ENCODE measurements at places on chromosomes 2 and 18. TPM values are rescaled to one million over a fixed set of nuclear protein-coding genes. Genes with fewer than 3 reads are reported as not detected.

DNA sequence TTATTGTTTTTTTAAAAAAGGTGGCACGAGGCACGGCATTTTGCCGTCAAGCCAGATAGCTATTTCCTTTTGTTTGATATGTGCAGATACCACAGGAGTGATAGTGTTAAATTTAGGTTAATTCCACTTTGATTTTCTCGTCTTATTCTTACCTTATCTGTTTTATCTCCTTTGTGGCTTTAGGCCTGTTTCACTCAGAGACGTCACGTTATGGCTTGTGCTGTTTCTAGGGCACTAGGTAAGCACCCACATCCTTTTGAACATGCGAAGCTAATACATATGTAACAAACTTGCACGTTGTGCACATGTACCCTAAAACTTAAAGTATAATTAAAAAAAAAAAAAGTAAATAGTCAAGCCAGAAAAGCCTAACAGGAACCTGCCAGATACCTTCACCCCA lies 57.8 kb downstream of the C18orf63 start:
- no peak overlapping the region for H3K4me3 ChIP-seq
- peaks cover 18% of the 10 kb centered on the region for H3K27me3 ChIP-seq
- H3K36me3 ChIP-seq, result no peaks in the 10 kb centered on the region
- no peak overlapping the region for H3K27ac ChIP-seq

DNA sequence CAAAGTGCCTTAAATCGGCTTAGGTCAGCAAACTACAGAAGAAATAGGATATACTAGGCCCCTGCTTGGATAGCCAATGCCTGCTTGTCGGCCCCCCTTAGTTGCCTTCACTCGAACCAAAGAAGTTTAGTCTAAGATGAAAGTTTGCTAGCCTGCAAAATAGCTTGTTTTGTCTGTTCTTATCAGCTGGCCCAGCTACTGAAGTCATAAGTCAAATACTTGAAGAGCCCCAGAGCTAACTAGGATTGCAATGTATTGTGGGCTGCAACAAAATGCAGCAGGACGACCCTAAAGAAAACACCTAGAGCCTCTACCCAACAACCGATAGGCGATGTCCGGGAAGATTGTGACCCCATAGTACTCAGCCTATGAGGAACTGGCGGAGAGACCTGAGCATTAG lies 183.5 kb upstream of the HS6ST1 start:
- H3K4me3 ChIP-seq, result no peak overlapping the region
- no peaks in the 10 kb centered on the region for H3K36me3 ChIP-seq
- H3K27me3 ChIP-seq, result no peaks in the 10 kb centered on the region
- DNase-seq, result no peak
- peaks cover 43% of the 10 kb centered on the region for H3K4me1 ChIP-seq

ALMS1 gene
- 22.3 TPM for total RNA-seq

DNA sequence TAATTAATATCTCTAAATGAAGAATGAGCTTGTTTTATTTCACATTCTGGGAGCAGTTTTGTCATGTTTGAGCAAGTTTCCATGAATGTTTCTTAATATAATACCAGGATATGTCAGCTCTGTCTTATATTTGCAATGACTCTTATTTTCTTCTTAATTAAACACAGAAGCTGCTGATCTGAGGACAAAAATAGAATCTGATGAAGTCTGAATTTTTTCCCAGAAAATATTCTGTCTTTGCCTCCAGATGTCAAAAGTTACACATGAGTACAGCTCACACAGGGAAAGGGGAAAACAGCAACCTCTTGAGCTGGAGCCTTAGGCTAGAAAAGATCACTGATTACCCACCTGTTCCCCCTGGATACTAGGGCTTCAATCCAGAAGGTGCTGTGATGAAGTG lies 606.6 kb upstream of the SYT4 start:
- H3K4me1 ChIP-seq, result no peaks in the 10 kb centered on the region
- no peak overlapping the region for H3K4me3 ChIP-seq
- no peaks in the 10 kb centered on the region for H3K36me3 ChIP-seq
- H3K27me3 ChIP-seq, result no peaks in the 10 kb centered on the region
- no peak for DNase-seq

OST4 gene
- 334 TPM for total RNA-seq

DNA sequence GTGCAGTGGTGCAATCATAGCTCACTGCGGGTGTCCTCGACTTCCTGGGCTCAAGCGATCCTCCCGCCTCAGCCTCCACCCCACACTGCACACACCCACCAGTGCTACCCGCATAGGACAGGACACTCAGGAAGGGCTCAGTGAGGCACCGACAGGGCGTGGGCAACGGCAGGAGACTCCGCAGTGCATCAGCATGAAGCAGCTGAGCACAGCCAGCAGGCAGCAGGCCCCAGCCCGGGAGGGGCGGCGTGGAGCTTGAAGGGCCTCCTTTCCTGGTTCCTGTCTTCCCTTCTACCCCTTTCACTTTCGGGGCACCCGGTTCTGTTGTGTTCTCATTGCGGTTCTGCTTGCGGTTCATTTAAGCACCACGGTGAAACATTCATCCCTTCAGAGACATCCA lies 89.8 kb downstream of the ZNF516 start:
- H3K4me3 ChIP-seq, result no peak overlapping the region
- peaks cover 20% of the 10 kb centered on the region for H3K36me3 ChIP-seq
- peaks cover 3% of the 10 kb centered on the region for H3K4me1 ChIP-seq
- H3K27me3 ChIP-seq, result no peaks in the 10 kb centered on the region
- H3K27ac ChIP-seq, result no peak overlapping the region

GRCh38 chr2:199704358-199705238 lies 146.4 kb downstream of the FTCDNL1 start:
- DNase-seq, result no peak
- no peak overlapping the region for H3K4me3 ChIP-seq
- H3K36me3 ChIP-seq, result no peaks in the 10 kb centered on the region
- H3K27ac ChIP-seq, result no peak overlapping the region
- no peaks in the 10 kb centered on the region for H3K27me3 ChIP-seq

LYPD1 gene
- total RNA-seq, result 75.9 TPM

- H3K36me3 ChIP-seq, result no peaks in the 10 kb centered on the region
- no peak overlapping the region for H3K4me3 ChIP-seq
- H3K27me3 ChIP-seq, result no peaks in the 10 kb centered on the region
- DNase-seq, result no peak
- H3K4me1 ChIP-seq, result no peaks in the 10 kb centered on the region
Measured at GRCh38 chr2:3079959-3080948, 297.4 kb downstream of the EIPR1 start.

DNA sequence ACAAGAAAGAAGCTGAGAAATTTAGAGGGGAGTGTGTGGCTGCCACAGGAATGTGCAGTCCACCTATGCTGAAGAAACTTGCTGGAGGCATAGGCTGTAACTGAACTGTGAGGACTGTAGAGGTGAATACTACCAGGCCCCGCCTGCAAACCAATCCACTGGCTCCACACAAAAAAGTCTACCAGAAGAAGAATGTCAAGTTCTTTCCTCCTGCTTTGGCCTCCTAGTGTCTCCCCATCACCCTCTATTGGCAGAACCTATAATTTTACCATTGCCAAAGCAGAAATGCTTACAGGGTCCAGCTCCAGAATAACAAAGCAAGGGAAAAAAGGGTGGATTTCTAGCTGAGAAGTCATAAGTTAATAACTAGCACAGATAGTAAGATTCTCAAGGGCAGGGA lies 5.9 kb upstream of the ATP5MC3 start:
- no peak overlapping the region for H3K27ac ChIP-seq
- H3K4me3 ChIP-seq, result no peak overlapping the region
- DNase-seq, result no peak
- H3K36me3 ChIP-seq, result no peaks in the 10 kb centered on the region

DNA sequence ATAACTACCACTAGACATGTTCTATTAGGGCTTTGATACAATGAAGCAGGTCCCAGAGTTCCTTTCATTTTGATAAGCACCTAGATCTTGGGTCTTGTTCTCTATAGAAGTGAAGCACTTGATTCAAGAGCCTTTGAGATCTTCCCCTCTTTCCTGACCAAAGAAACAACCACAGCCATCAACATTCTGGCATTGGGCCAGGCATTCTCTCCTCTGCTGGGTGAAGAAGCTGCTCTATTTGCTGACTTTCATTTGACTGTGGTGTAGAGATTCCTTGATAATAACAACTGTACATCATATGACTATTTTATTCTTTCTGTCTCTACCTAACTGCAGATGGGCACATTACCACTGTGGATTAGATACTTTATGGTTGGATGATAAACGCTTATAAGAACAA lies 96.6 kb upstream of the LYPD1 start:
- H3K4me3 ChIP-seq, result no peak overlapping the region
- H3K27ac ChIP-seq, result no peak overlapping the region
- no peaks in the 10 kb centered on the region for H3K27me3 ChIP-seq
- no peaks in the 10 kb centered on the region for H3K4me1 ChIP-seq

DNA sequence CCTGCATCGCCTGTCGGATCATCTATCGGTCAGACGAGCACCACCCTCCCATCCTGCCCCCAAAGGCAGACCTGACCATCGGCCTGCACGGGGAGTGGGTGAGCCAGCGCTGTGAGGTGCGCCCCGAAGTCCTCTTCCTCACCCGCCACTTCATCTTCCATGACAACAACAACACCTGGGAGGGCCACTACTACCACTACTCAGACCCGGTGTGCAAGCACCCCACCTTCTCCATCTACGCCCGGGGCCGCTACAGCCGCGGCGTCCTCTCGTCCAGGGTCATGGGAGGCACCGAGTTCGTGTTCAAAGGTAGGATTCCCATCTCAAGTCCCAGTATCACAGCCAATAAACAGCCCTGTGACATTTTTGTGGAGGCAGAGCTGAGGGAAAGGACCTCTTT lies 31.0 kb downstream of the APCDD1 start:
- H3K27ac ChIP-seq, result no peak overlapping the region
- no peaks in the 10 kb centered on the region for H3K4me1 ChIP-seq
- no peak for DNase-seq
- no peak overlapping the region for H3K4me3 ChIP-seq

ACKR3 gene
- total RNA-seq, result 8.5 TPM

CCDC150 gene
- total RNA-seq, result 12.2 TPM

- H3K4me3 ChIP-seq, result peak within 1 kb of the TSS; percentile 88
- peaks cover 21% of the 10 kb centered on the region for H3K36me3 ChIP-seq
- DNase-seq, result peak; percentile 95
- no peaks in the 10 kb centered on the region for H3K27me3 ChIP-seq
Measured at GRCh38 chr2:195656859-195657633, at the start of gene SLC39A10. TSS of gene SLC39A10 (plus strand) at chr2:195657226. CDS start at chr2:195680043, 22,817 bp downstream.

PRSS56 gene
- total RNA-seq, result not detected

ZNF532 gene
- total RNA-seq, result 52.6 TPM

IL1RL1 gene
- not detected for total RNA-seq

GDF7 gene
- total RNA-seq, result 0.03 TPM

GRCh38 chr18:5628512-5629255 lies 84.9 kb upstream of the EPB41L3 start:
- H3K4me1 ChIP-seq, result peaks cover 28% of the 10 kb centered on the region
- no peaks in the 10 kb centered on the region for H3K36me3 ChIP-seq
- DNase-seq, result peak; percentile 25

MROH2A gene
- total RNA-seq, result not detected

GRCh38 chr2:224545884-224546644 lies 39.1 kb downstream of the CUL3 start:
- H3K4me3 ChIP-seq, result no peak overlapping the region
- no peak for DNase-seq
- no peak overlapping the region for H3K27ac ChIP-seq
- H3K36me3 ChIP-seq, result peaks cover 21% of the 10 kb centered on the region
- H3K27me3 ChIP-seq, result no peaks in the 10 kb centered on the region

FAM124B gene
- total RNA-seq, result not detected

LINC00305 gene
- not detected for total RNA-seq

DNA sequence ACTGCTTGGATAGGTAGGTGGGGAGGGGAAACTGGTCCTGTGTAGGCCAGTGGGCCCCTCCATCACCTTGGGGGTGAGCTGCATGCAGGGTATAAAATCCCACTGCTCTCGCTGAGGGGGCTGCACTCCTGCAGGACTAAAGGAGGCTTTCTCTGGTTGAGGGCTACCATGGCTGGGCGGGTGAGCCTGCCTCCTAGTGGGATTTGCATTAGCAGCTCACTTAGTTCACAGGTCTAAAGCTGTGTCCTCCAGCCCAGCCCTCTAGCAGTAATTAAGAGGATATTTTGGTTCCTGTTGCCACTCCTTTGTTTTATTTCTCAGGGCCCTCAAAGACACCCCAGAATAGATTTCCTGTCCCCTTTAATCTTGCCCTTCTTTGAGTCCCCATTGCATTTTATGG lies 24.6 kb downstream of the TMEM127 start:
- no peaks in the 10 kb centered on the region for H3K27me3 ChIP-seq
- H3K27ac ChIP-seq, result no peak overlapping the region
- no peak overlapping the region for H3K4me3 ChIP-seq
- DNase-seq, result no peak

DNA sequence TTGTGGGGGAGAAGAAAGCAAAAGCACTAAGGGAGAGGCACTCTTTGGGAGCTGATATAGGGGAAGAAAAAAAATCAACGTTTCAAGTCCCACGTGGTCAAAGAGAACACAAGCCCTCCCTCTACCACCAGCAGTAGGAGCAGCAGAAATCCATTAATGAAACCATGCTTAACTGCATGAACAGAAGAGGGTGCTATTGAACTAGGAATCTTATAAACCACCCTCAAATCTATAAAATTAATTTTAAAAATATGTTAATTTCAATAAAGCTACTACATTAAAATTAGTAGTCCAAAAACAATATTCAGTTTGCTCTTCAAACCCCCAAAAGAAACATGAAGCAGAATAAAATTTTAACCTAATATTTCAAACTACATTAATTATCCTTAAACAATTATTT lies 147.8 kb downstream of the TMEM18 start:
- no peaks in the 10 kb centered on the region for H3K4me1 ChIP-seq
- no peak overlapping the region for H3K27ac ChIP-seq
- no peaks in the 10 kb centered on the region for H3K36me3 ChIP-seq
- H3K4me3 ChIP-seq, result no peak overlapping the region

ITGB6 gene
- not detected for total RNA-seq

Measured in SJSA1 (cell line).